Stimulated activated naive CD4-positive, alpha-beta T cell (primary cell): ENCODE measurements at places on chromosomes 13 and 19.

GRCh38 chr13:99322297-99323103, 15.3 kb upstream of the GPR183 start:
- peak; percentile 52 for DNase-seq

DNA sequence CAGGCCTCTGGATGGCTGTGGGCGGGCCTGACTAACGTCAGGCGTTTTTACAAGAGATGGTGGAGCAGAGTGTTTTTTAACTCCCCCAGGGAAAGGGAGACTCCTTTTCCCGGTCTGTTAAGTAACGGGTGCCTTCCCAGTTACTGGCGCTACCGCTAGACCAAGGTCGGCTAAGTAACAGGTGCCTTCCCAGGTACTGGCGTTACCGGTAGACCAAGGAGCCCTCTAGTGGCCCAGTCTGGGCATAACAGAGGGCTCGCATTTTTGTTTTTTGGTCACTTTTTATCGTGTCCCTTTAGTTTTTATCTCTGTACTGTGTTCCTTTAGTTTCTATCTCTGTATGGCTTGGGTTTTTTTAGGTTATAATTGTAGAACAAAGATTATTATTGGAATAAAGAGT, 10.0 kb downstream of the ZNF383 start:
- DNase-seq: no peak

GRCh38 chr13:54357284-54357933, 1328.8 kb downstream of the OLFM4 start:
- no peak for DNase-seq

DNA sequence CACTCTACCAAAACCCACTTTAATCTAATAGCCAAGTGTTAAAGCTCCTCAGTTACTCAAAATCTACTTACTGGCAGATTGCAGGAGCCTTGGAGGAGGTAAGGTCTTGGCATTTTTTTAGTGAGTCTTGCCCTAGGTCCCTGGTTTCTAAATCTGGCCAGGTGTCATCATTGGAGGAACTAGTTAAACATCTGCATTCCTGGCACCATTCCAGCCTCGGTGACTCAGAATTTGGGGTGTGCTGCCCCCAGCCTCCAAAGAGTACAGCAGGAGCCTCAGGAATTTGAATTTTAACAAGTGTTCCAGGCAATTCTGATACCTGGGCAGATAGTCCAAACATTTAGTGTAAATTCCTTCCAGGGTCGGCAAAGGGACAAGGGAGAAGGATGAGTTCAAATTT, 37.4 kb downstream of the KLF5 start:
- DNase-seq: no peak

GRCh38 chr13:73228546-73228945, 169.7 kb downstream of the KLF5 start:
- peak; percentile 45 for DNase-seq

GRCh38 chr19:2507109-2507508, 31.2 kb downstream of the GADD45B start:
- DNase-seq: no peak

- no peak for DNase-seq
Measured at GRCh38 chr19:34391813-34392212, 12.4 kb upstream of the PDCD2L start.

DNA sequence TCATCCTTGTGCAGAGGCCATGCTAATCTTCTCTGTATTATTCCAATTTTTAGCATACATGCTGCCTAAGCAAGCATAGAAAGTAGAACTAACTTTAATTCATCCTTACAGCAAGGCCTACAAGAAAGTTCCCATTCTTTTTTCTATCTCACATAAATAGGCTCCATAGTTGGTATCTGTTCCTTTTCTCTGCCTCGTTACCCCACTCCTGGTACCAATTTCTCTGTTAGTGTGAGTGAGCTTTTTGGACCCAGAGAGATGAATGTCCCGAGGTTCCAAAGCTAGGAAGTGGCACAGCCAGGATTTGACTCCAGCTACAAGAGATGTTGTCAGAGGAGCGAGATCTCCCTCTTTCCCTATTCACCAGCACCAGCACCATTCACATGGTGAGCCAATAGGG, 9.7 kb downstream of the HIF3A start:
- no peak for DNase-seq

DNA sequence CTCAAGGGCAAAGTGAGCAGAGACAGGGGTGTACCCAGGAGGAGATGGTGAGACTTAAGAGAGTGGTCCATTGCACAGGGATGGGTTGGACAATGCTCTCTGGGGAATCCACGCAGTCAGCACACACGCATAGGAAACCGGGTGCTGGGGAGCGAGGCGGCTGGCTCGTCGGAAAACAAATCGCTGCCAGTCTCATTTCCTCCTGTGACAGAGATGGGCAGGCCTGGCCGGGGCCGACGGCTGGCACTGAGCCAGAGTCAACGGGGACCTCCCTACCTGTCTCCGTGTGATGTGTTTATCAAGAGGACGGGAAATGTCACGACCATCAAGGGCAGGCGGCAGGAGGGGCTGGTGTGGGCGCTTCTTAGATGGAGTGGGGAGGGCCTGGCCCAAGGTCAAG, 27.3 kb downstream of the PTPRS start:
- no peak for DNase-seq

DNA sequence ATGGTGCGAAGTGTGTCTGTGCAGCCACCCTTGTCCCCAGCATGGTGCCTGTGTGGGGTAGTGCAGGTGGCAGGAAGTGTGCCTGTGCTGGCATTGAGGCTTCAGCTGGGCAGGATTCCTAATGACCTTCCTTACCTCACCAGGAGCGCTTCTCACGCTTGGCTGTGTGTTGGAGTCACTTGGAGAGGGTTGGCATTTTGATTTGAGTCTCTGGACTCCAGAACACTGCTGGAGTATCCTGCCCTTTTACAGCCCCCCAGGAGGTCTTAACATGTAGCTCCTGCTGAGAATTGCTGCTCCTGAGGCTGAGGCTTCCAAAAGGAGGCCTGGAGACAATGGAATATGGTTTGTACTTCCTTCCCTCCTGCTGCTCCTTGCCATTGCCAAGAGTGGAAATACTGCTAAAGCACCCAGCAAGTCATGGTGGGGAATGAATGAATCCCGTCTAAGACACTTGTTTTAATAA, 87.1 kb downstream of the ARHGEF7 start:
- no peak for DNase-seq

DNA sequence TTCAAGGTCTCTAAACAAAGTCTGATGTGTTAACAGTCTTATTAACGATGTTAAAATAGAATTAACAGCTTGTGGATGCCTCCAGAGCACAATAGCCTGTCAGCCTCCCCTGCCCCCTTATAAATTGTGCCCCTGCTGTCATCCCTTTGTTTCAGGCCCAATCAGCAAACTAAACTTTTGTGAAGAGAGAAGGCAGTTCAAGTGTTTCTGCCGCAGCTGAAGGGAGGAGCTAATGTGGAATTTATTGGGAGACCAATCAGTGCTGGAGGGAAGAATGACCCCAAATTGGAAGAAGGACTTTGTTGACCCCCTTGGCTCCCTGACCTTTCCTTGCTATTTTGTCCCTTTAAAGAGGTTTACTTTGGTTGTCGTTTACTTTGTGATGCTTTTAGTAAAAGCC, 160.5 kb downstream of the TM9SF2 start:
- no peak for DNase-seq

- DNase-seq: no peak
Measured at GRCh38 chr19:6774821-6775707, 2.6 kb downstream of the VAV1 start.

- DNase-seq: peak; percentile 91
Measured at GRCh38 chr19:8580710-8581281, 3.6 kb upstream of the MYO1F start.

GRCh38 chr19:1826557-1827521, 14.8 kb upstream of the ATP8B3 start:
- no peak for DNase-seq

- no peak for DNase-seq
Measured at GRCh38 chr13:34867590-34867989, 74.5 kb upstream of the NBEA start.

GRCh38 chr13:99845161-99845874, 126.2 kb downstream of the ZIC5 start:
- no peak for DNase-seq

DNA sequence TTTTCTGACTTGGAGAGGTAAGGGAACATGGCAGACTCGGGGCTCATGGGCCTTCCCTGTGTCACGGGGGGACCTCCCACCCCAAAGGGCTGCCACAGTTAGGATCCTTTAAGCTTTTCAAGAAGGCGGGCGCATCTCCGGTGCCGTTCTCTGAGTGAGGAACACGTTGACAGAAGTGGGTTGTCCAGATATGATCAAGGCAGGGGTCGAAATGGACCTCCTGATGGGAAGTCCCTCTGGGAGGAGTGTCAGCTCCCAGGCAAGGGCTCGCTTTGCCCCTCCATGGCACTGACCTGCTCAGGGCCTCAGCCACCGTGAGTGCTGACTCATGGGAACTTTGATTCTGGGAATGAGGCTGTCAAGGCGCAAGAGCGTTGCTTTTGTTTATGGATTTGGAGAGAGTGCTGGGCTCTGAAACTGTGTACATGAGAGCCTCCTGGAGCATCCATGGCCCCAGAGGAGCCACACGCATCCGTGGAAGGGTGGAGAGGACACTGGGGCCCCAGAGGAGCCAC, 6.5 kb upstream of the TEX29 start:
- no peak for DNase-seq
